ENCODE measurements at places on chromosomes 11 and 22. TPM values are rescaled to one million over a fixed set of nuclear protein-coding genes. Genes with fewer than 3 reads are reported as not detected.

STT3A gene
- total RNA-seq: 58.6 TPM

- DNase-seq: no peak
These were observed 303.9 kb downstream of the CASP12 start for GRCh38 chr11:104594228-104594958.

GRCh38 chr22:19754701-19755144, 5.9 kb upstream of the TBX1 start:
- DNase-seq: no peak

SCGB1D2 gene
- total RNA-seq: 4.0 TPM

GRCh38 chr22:30328466-30329049, 1.8 kb upstream of the TBC1D10A start:
- no peak for DNase-seq

CRY2 gene
- 90.1 TPM for total RNA-seq

CRELD2 gene
- 27.4 TPM for total RNA-seq

DNA sequence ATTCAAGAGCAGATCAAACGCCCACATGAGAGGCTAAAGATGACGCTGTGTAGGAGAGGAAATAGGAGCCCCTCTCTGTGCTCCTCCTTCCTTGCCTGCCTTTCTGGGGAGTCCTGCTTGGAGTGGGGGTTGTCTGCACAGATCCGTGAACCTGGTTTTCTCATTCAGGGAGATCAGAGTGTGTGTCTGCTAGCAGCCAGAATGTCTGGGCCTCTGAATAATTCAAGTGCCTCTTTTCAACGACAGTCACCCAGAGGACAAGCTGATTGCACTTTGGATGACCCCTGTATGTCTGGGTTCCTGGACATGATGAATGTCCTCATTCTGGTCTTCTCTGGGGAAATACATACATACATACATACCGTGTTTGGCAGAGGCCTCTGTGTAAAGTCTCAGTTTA, 592.5 kb upstream of the B3GAT1 start:
- DNase-seq: no peak

DNA sequence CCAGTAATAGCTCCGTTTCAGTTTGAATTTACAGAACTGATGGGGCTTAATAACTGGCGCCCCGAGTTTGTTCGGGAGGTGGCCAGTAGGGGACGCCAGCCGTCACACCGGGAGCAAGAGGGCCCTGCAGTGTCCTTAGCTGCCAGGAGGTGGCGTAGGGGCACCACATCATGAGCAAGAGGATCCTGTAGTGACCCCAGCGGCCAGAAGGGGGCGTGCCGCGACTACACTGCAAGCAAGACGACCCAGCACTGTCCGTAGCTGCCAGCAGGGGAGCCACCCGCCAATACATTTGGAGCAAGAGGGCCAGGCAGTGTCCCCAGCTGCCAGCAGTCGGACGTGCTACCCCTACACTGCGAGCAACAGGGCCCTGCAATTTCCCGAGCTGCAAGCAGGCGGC, 663.7 kb upstream of the B3GAT1 start:
- peak; percentile 83 for DNase-seq

- no peak for DNase-seq
These were observed 30.6 kb downstream of the RSF1 start for GRCh38 chr11:77789731-77790476.

PTPN5 gene
- 1.2 TPM for total RNA-seq

GRCh38 chr22:49601614-49602321, 225.9 kb downstream of the BRD1 start:
- DNase-seq: no peak

PKDREJ gene
- total RNA-seq: not detected

- DNase-seq: no peak
These were observed 76.7 kb downstream of the PHF21A start for GRCh38 chr11:46044601-46045000.

CLCF1 gene
- 0.89 TPM for total RNA-seq

DNA sequence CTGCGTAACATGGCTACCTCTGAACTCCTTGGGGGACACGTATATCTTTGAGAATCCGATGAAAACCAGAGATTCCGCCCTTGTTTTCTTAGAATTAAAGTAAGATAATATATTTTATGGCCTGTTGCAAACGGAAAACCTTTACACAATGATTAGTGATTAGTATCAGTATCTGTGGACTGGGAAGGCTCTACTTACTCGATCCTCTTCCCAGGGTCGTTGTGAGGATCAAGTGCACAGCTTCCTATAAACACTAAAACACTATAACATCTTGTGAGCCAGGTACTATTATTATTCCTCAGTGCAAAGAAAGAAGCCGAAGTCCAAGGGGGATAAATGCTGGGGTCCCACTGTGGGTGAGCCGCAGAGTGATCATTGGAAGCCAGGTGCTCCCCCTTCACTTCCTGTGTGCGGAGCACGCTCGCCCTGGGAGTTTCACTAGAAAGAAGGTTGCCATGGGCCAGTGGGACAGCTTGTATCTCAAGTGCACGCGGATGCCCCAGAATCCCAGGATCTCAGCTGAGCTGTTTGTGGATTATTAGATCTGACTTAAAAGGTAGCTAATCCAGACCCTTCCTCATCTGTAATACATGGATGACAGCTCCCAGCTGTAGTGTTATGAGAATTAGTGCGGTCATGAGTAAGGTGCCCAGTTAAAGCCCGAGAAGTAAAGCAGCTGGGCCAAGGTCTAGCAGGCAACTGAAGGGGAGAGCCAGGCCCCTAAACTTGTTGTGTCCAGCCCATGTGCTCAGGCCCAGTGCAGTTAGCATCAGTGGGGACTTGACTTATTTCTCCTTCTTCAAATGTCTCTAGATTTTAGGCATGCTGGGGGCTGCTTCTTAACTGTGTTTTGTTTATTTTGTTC, 839 bp downstream of the CBY1 start:
- DNase-seq: no peak

GRCh38 chr11:82994604-82995230, 77.0 kb downstream of the RAB30 start:
- DNase-seq: no peak

- no peak for DNase-seq
These were observed 21.5 kb downstream of the C11orf58 start for GRCh38 chr11:16759857-16760508.

DNA sequence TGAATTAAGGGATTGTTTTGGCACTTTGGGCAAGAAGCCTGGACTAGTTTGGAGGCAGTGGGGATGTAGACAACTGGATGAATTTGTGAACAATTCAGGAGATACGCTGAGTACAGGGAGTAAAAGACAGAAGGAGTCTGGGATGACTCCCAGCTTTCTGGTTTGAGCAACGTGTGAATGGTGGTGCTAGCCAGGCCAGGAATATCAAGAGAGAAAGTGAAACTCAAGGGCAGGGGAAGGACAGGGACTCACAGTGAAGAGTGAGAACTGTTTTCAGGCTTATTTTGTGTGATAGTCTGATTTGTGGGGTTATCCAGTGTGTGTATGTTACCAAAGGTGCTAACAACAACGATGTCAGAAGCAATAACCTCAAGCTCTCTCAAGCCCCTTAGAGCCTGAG, 15.9 kb downstream of the CHRM1 start:
- DNase-seq: no peak

DNA sequence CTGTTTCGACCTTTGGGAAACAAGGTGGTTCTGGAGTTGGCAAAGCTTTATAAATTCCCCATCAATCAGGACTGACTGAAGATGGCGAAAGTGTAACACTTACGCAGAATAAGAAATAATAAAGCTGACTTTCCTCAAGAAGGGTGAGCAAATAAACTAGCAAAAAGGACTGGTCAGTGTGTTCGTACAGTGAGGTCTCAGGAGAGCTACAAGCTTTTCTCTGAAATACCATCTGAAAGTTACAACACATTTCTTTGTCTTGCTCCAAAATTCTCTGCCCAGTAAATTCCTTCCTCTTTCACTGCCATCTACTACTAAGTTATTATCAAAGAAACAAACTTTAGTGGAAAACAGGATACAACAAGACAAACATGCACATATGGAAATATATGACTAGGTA, 13.4 kb downstream of the PITPNB start:
- no peak for DNase-seq

Measured in left ventricle myocardium superior (tissue), 1 donor.